ENCODE measurements at places on chromosomes 1 and 21.

DNA sequence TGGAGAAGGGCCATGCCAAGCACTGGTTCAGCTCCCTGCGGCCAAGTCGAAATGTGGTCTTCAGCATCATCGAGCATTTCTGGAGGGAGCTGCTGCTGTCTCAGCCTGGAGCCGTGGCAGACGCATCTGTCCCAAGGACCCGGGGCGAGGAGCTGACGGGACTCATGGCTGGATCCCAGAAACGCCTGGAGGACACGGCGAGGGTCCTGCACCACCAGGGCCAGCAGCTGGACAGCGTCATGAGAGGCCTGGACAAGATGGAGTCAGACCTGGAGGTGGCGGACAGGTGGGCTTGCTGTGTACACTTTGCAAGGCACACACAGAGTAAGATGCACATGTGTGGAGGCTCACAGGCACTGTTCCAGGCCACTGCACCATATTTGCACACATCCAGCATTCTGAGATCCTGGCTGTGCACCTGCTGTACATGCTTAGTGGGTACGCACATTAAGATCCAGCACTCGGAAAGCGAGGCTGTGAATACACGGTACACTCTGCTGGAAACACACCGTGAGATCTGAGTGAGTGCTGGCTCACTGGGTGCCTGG, 12.8 kb downstream of the SNAP47 start:
- DNase-seq: no peak

DNA sequence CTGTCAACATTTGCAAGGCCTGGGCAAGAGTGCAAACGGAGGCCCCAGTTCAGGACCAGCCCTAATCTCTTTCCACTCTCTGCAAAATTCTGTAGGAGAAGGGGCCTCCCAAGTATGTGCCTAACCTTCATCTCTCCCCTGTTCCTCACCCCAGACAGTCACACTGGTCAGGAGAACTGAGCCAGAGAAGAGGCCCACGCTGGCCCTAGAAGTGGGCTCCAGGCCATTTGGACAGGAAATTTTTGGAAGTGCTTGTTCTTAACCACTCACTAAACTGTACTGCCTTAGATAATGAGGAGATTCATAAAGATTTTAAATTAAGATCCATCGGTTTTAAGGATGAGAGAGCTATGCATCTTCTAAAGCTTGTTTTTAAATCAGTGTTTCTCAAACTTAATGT, 129.7 kb upstream of the ADGRL2 start:
- DNase-seq: no peak

DNA sequence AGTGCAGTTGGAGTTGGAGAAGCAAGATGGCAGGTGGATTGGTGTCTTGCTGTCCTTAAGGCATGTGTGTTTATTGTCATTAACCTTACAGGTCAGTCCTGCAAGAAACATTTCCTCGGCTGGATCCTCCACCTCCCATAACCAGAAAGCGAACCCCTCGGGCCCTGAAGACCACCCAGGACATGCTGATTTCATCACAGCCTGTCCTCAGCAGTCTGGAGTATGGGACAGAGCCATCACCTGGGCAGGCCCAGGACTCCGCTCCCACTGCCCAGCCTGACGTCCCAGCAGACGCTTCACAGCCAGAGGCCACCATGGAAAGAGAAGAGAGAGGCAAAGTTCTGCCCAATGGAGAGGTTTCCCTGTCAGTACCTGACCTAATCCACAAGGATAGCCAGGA, 1.6 kb downstream of the C1orf226 start:
- no peak for DNase-seq

DNA sequence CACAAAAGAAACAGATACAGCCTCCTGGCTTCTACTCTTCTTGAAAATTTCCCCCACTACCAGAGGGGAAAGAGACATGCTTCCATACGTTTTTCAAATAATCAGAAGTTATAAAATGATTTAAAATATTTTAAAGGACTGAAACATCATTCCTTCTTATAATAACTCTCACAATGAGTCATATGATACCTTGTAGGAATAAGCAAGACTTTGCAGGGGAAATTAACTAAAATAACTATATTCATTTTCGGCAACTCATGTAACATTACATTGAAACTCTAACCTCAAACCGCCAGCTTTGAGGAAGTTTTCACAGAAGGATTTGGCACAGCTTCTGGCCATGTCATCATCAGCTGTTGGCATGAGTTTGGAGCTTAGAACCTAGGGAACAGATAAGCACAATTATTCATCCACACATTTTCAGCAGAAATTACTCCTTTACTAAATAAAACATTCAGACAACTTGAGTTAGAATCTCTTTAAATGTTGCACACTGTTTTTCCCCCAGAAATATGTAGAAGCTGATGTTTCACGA, 85.9 kb downstream of the USP24 start:
- DNase-seq: no peak

DNA sequence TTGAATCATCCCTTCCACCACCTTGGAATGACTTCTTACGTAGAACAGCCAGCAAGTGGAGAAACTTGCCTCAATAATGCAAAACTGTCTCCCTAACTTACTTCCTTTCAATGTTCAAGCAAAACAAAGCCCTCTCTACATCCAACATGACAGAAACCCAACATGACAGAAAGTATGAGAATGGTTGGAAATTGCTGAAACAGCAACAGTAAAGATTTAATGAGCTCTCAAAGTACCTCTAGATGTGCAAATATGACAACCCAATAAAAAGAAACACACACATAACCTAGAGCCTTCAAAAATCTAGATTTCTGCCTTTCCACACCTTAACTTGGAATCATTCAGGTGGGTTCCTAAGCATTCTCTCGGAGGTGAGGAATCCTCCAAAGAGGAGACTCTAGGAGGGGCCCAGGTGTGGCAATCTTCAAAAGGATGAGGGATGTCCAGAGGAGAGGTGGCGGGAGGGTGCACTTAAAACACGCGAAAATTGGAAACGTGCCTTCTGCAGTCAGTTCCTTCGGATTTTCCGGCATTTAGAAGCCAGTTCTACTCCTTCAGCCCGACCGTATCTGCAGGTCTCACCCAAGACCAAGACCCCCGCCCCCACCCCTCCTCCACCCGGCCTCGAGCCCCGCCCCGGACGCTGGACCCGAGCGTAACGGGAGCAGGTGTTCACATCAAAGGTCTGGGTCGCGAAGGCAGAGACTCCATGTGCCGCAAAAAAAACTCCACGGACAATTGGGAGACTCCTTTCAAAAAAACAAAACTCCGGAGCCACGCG, 996 bp upstream of the MGST3 start:
- no peak for DNase-seq

DNA sequence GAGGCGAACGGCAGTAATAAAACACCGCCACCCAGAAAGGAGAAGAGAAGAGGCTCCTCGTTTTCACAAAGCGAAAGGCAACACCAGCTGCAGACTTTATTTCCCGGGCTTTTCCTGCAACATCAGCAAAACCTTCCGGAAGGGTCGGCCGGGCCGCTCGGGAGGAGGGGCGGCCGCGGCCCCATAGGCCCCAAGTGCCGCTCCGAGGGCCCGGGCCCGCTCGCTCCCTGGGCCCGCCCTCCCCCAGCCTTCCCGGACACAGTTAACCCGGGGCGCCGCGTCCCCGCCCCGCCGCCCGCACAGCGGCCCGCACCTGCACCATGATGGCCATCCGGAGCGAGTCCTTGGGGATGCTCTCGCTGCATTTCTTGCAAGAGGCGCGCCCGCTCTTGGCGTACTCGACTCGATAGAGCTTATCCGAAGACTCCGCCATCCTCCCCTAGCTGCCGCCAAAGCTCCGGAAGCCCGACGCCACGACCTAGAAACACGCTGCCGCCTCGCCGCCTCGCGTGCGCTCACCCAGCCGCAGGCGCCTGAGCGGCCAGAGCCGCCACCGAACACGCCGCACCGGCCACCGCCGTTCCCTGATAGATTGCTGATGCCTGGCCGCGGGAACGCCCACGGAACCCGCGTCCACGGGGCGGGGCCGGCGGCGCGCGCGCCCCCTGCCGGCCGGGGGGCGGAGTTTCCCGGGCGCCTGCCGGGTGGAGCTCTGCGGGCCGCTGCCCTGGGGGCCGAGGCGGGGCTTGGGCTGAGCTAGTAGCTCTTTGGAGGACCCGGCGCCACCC, at the start of gene PARP1:
Gene PARP1 (minus strand): TSS at position 597 of the 788 bp plus-strand sequence. CDS start 164 bp downstream, at position 433.
- DNase-seq: peak; percentile 70

DNA sequence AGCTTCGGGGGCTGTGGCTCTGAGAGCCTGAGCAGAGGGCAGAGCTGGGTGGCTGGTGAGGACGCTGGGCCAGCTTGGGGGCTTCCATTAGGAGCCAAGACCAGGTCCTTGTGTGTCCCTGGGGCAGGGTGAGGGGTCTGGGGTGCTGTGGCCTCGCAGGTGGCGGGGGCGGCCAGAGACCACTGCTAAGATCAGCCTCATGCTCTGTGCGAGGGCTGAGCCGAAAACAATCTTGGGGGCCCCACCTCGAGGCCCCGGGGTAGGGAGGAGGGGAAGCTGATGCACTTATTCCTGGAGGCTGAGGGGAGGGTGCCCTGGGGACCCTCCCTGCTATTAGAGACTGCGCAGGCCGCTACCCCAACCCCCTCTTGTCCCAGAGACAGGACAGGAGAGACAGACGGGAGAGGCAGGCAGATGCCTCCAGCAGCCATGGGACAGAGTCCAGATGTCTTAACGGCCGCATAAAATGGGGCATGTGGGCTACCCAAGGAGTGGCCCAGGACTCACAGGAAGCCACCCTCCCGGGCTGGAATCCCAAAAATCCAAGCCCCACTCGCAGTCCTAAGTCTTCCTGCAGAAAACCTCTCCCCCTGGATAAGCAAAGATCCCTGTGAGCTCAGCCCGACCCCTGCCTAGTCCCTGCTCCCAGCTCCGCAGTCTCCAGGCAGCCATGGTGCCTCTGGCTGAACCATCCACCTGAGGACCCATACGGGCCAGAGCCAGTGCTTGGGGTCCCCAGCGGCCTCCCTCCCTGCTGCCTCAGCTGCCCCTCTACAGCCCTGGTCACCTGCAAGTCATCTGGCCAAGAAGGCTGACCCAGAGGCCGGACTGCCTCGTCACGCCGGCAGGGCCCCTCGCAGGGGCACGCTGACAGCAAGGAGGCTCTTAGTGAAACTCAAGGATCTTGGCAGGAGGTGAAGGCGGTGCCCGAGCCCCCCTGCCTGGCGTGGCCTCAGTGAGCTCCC, 43.6 kb upstream of the COL18A1 start:
- DNase-seq: no peak

GRCh38 chr1:202010180-202011015, at the start of gene ELF3:
ELF3 (plus strand) TSS chr1:202010587; CDS start chr1:202011137, 550 bp downstream.
- DNase-seq: no peak

DNA sequence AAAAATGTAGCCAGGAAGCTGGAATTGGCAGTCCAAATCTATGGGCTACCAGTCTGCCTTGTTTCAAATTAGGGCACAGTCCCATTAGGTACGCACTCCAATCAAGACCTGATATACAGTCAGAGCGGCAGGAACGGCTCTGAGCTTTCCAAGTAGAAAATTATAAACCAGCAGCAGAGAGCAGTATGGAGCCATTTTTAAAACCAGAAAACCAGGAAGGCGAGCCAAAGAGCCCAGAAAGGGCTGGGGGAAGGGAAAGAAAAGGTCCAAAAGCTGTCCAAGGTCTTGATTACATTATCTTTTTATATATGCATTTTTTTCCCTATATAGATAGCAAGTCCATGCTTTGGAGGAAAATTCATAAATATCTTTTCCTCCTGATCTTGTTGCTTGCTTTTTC, 719.0 kb downstream of the RWDD3 start:
- no peak for DNase-seq

GRCh38 chr1:203280061-203280460, 25.3 kb upstream of the BTG2 start:
- no peak for DNase-seq

DNA sequence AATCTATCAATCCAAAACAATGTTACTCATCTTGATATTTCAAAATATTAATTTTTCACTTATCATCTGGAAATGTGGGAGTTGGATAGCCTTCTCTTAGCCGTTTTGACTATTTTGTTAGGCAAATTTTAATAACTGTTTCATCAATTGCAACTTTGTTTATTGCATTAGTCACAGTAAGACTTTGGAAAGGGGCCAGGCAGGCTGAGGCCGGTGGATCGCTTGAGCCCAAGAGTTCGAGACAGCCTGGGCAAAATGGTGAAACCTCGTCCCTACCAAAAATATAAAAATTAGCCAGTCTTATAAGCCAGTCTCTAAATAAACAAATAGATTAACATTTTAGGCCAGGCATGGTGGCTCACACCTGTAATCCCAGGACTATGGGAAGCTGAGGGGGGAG, 113.0 kb upstream of the NR5A2 start:
- DNase-seq: no peak

GRCh38 chr1:225471453-225472301, 43.8 kb upstream of the LBR start:
- DNase-seq: no peak

GRCh38 chr21:33196941-33197374, 32.8 kb upstream of the IFNAR2 start:
- DNase-seq: no peak

DNA sequence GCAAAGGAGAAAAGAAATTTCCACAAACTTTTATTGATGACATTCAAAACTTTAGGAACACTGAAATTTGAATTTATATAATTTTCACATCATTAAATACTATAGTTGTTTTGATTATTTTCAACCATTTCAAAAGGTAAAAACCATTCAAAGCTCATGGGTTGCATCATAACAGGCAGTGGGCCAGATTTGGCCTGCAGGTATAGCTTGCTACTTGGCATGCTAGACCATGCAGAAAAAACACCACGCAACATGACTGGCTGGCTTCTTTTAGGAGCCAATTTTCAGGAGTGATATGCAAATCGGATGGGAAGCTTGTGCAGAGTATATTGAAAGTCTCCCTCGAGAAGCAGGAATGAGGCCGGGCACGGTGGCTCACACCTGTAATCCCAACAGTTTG, 144.8 kb downstream of the GLUL start:
- DNase-seq: no peak

GRCh38 chr1:235113183-235113917, 15.3 kb downstream of the TOMM20 start:
- no peak for DNase-seq

DNA sequence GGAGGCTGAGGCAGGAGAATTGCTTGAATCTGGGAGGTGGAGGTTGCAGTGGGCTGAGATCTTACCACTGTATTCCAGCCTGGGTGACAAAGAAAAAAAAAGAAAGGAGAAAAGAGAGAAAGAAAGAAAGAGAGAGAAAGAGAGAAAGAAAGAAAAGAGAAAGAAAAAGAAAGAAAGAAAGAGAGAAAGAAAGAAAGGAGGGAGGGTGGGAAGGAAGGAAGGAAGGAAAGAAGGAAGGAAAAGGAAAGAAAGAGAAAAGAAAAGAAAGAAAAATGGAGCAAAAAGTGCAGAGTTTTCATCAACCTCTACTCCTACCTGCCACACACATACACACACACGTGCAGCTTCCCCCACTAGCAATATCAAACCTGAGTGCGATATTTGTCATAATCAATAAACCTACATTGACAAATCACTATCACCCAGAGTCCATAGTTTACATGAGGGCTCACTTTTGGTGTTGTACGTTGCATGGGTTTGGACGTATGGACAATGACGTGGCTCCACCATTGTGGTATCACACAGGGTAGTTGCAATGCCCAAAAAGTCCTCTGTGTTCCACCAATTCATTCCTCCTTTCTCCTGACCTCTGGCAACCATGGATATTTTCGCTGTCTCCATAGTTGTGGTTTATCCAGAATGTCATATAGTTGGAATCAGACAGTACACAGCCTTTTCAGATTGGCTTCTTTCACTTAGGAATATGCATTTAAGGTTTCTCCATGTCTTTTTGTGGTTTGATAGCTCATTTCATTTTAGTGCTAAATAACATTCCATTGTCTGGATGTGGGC, 36.5 kb downstream of the EVA1C start:
- no peak for DNase-seq

GRCh38 chr1:109901141-109901523, 9.5 kb upstream of the CSF1 start:
- DNase-seq: no peak

GRCh38 chr1:200115532-200115931, 88.0 kb downstream of the NR5A2 start:
- DNase-seq: no peak

GRCh38 chr21:38538353-38538752, 40.1 kb upstream of the ERG start:
- no peak for DNase-seq
